Caco-2 (cell line): ENCODE measurements at places on chromosomes 13 and 19. TPM values are rescaled to one million over a fixed set of nuclear protein-coding genes. Genes with fewer than 3 reads are reported as not detected.

OR7D2 gene
- total RNA-seq, result not detected in 2 replicates

AKAP8L gene
- 112 and 127 TPM in 2 replicates for total RNA-seq

ZGLP1 gene
- total RNA-seq, result 2.5 and 3.8 TPM in 2 replicates

RGL3 gene
- 53.1 and 58.8 TPM in 2 replicates for total RNA-seq

NKPD1 gene
- total RNA-seq, result 2.4 and 2.9 TPM in 2 replicates

CALR3 gene
- total RNA-seq, result 0.32 TPM in 1 of 2 replicates, not detected in the other

ZNF90 gene
- total RNA-seq, result 4.8 and 7.1 TPM in 2 replicates

ATP4A gene
- not detected in 2 replicates for total RNA-seq

MAST1 gene
- total RNA-seq, result 0.79 and 0.91 TPM in 2 replicates

RAD23A gene
- 102 and 112 TPM in 2 replicates for total RNA-seq

PTPRS gene
- 65.0 and 65.6 TPM in 2 replicates for total RNA-seq

TMEM255B gene
- total RNA-seq, result 0.67 and 0.82 TPM in 2 replicates

COX7A1 gene
- not detected in 2 replicates for total RNA-seq

GJB6 gene
- total RNA-seq, result not detected in 2 replicates

STARD13 gene
- total RNA-seq, result 9.1 and 12.9 TPM in 2 replicates

NFIX gene
- total RNA-seq, result 0.35 and 0.82 TPM in 2 replicates

KCTD4 gene
- total RNA-seq, result not detected in 2 replicates

HIPK4 gene
- total RNA-seq, result not detected in 2 replicates

GZMM gene
- 0.35 TPM in 1 of 2 replicates, not detected in the other for total RNA-seq

ZSCAN22 gene
- total RNA-seq, result 4.0 and 4.3 TPM in 2 replicates

KLK14 gene
- not detected in 2 replicates for total RNA-seq

RFXAP gene
- total RNA-seq, result 8.7 and 11.5 TPM in 2 replicates

KIR2DL4 gene
- total RNA-seq, result not detected in 2 replicates

CILP2 gene
- 1.1 and 1.3 TPM in 2 replicates for total RNA-seq

ATP13A1 gene
- 83.0 and 93.1 TPM in 2 replicates for total RNA-seq

CEACAM21 gene
- total RNA-seq, result not detected in 2 replicates

ANGPTL8 gene
- total RNA-seq, result not detected in 2 replicates

MBD3L3 gene
- not detected in 2 replicates for total RNA-seq

KLK15 gene
- not detected in 2 replicates for total RNA-seq

RAB20 gene
- 37.9 and 40.1 TPM in 2 replicates for total RNA-seq

B3GNT3 gene
- 2.8 and 4.6 TPM in 2 replicates for total RNA-seq

COL5A3 gene
- total RNA-seq, result not detected in 2 replicates

MISP gene
- total RNA-seq, result 27.8 and 36.4 TPM in 2 replicates

HSH2D gene
- 0.23 and 0.35 TPM in 2 replicates for total RNA-seq

ZNF439 gene
- 2.3 and 3.1 TPM in 2 replicates for total RNA-seq

TEX101 gene
- not detected in 2 replicates for total RNA-seq

HCN2 gene
- 2.7 and 3.9 TPM in 2 replicates for total RNA-seq

CCDC169 gene
- total RNA-seq, result not detected in 2 replicates

ENOX1 gene
- 9.1 and 10.4 TPM in 2 replicates for total RNA-seq

PLEKHJ1 gene
- 119 TPM in 2 replicates for total RNA-seq

IGFL4 gene
- total RNA-seq, result 3.9 and 4.4 TPM in 2 replicates

NLRP5 gene
- not detected in 2 replicates for total RNA-seq

ZNF865 gene
- 13.2 and 14.5 TPM in 2 replicates for total RNA-seq

BCAM gene
- total RNA-seq, result 230 and 244 TPM in 2 replicates

TINCR gene
- 3.8 and 4.1 TPM in 2 replicates for total RNA-seq

FCHO1 gene
- total RNA-seq, result 0.35 and 0.39 TPM in 2 replicates

ATXN8OS gene
- not detected in 2 replicates for total RNA-seq

ZNF415 gene
- total RNA-seq, result 12.5 and 14.9 TPM in 2 replicates
